ENCODE measurements at places on chromosomes 12 and 14. TPM values are rescaled to one million over a fixed set of nuclear protein-coding genes. Genes with fewer than 3 reads are reported as not detected.
A peak's percentile ranks its signal among the peaks of the same experiment; 100 is the strongest.

DNA sequence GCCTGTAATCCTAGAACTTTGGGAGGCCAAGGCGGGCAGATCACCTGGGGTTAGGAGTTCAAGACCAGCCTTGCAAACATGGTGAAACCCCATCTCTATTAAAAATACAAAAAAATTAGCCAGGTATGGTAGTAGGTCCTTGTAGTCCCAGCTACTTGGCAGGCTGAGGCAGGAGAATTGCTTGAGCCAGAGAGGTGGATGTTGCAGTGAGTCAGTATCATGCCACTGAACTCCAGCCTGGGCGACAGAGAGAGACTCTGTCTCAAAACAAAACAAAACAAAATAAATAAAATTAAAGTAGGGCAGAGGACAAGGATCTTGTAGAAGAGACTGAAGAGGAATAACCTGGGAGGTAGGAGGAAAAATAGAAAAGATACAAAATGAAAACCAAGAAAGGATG lies 45.5 kb upstream of the GUCY2C start:
- no peak for DNase-seq

Gene KRT74
- not detected for total RNA-seq

Gene GRIP1
- 17.8 TPM for total RNA-seq

Gene KIF26A
- 14.8 TPM for total RNA-seq

DNA sequence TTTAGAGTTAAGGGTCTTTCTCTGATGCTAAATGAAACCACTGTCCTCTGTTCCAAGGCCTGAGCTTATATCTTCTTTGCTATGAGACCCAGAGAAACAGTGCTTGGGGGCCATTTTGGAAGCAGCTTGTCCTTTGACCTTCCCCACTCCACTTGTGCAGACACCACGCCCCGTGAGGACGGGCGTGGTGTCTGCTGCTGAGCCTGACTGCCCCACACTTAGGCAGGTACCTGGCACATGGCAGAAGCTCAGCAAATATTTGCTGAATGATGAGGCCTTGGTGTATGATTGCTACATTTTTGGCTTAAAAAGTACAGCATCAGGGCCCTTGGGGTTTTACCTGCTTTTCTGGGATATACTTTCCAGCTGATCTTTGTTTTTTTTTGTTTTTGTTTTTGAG lies 69.9 kb downstream of the RASSF3 start:
- DNase-seq = peak; percentile 22

Gene NXPH4
- 4.6 TPM for total RNA-seq

Gene TAS2R8
- total RNA-seq = not detected

DNA sequence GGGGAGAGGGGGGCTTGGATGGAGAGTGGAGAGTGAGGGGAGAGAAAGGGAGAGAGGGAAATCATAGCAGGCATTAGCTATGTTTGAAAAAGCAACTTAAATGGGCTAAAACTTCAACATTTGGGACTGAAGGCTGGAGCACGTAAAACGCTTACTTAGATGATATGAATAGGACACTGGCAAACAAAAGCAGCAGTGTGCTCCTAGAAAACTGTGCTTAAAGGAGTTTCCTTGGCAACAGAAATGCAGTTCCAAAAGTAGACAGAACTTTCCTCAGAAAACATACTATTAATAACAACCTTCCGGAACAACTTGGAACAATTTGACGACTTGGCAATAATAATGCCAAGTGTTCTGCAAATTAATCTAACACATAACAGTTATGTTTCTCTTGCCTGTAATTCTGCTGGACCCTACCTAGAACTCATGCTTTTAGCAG lies 235.5 kb upstream of the NPAS3 start:
- DNase-seq = no peak

Gene PKP2
- total RNA-seq = 6.9 TPM

Gene AHNAK2
- total RNA-seq = 3.6 TPM

GRCh38 chr14:27739657-27740156 lies 1026.9 kb upstream of the FOXG1 start:
- no peak for DNase-seq

Gene TNFAIP2
- total RNA-seq = 22.1 TPM

Gene LUM
- total RNA-seq = 93.7 TPM

- DNase-seq = no peak
Observed at GRCh38 chr14:26008290-26008689, 589.5 kb downstream of the NOVA1 start.

Gene TSPAN19
- not detected for total RNA-seq

Gene JDP2
- total RNA-seq = 16.8 TPM

DNA sequence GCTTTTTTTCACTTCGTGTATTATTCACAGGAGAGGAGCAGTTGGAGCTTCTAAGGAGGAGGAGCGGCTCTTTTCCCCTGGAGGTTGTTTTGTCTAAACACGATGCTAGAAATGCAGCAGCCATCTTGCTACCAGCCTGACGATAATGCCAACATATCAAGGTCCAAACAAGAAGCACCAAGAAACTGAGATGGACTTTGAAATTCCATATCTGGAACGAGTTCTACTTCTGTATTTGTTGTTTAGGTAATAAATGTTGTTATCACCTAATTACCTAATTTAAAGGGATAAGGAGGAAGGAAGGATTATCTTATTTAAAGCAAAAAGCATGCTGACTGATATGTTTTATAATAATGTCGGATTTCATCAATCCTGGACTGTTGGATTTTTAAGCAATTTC lies 174.4 kb upstream of the TMPO start:
- DNase-seq = no peak

Gene MAP1LC3B2
- not detected for total RNA-seq

Gene SPIC
- not detected for total RNA-seq

Gene SMIM41
- 0.26 TPM for total RNA-seq

Gene TMEM132C
- total RNA-seq = 4.4 TPM

DNA sequence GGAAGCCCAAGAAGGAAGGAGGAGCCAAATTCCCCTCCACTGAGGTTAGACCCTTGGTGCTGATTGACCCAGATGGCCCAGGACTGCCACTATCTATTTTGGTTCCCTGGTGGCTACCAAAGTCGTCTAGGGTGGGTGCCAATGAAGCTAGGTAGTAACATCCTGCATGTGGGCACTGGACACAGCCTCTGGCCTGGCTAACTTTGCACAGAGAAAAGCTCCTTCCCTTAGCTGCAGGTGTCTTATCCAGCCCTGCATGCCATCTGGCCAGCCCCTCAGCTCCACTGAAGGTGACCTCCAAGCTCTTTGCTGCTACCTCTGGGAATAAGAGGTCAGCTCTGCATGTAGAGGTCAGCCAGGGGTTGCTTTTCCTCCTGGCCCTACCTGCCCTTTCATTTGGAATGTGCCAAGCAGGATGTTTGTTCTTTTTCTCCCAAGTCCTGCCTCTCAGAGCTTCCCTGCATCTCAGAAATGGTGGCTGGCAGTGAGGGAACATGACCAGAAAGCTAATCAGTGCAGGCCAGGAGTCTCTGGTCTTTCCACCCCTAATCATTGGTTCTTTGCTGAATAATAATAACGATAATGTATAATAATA lies 34.0 kb downstream of the JDP2 start:
- DNase-seq = no peak

DNA sequence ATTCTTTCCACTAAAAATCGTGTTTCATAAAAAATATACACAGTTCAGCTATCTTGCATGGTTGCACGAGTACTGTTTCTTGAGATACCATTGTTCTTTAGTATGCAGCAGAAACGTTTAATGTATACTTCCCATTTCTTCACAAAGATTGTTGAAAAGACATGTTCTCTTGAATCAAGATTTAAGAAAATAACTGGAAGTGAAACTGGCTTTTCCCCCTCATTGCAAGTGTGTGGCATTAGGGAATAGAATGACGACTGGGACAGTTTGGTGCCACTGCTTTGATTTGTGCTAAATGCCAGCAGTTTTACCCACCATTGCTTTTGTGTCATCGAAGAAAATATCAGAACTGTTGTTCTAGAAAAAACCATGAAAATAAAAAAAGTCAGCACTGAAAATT lies 20.3 kb upstream of the DHRS2 start:
- DNase-seq = no peak

DNA sequence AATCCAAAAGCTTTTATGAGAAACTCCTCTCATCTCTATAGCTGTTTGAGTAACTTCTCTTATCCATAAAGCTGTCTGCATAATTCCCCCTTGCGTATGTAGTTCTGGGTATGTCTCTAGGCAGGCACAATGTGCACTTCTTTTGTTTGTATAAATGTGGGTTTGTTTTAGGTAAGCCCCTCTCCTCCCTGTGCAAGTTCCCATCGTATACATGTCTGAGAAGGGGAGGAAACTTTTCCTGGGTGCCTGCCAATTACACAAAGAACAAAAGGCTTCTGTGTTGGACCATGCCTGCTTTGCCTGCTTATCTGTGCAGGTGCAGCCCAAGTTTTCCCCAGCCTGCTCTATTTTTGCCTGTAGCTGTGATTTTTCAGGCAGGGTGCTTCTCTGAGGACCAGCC lies 96.7 kb downstream of the CCER1 start:
- DNase-seq = peak; percentile 43

DNA sequence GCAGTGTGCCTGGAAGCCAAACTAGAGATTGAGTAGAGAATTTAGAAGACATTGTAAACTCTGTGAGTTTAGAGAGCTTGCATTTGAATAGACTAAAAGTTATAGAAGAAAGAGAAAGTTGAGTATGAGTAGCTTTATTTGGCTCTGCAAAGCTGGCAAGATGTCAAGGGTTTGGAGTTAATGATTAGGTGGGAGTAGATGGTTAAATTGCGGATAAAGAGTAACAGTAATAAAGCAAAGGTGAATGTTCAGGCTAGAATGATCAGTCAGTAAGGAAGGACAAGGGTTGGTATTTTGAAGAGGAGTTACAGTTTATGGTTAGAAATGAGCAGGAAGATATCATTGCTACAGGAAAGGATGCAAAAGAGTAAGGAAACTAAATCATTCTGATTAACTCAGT lies 5.2 kb downstream of the PPM1A start:
- DNase-seq = peak; percentile 34

- DNase-seq = no peak
Observed at GRCh38 chr12:51390457-51390856, 749 bp downstream of the GALNT6 start.

Gene RILPL2
- total RNA-seq = 2.6 TPM

Gene ORAI1
- 3.9 TPM for total RNA-seq

Gene ACSM4
- not detected for total RNA-seq

GRCh38 chr12:116213885-116214527 lies 63.5 kb downstream of the MED13L start:
- DNase-seq = no peak

Gene ZNF605
- 18.1 TPM for total RNA-seq

Gene SLC2A3
- total RNA-seq = 6.6 TPM

DNA sequence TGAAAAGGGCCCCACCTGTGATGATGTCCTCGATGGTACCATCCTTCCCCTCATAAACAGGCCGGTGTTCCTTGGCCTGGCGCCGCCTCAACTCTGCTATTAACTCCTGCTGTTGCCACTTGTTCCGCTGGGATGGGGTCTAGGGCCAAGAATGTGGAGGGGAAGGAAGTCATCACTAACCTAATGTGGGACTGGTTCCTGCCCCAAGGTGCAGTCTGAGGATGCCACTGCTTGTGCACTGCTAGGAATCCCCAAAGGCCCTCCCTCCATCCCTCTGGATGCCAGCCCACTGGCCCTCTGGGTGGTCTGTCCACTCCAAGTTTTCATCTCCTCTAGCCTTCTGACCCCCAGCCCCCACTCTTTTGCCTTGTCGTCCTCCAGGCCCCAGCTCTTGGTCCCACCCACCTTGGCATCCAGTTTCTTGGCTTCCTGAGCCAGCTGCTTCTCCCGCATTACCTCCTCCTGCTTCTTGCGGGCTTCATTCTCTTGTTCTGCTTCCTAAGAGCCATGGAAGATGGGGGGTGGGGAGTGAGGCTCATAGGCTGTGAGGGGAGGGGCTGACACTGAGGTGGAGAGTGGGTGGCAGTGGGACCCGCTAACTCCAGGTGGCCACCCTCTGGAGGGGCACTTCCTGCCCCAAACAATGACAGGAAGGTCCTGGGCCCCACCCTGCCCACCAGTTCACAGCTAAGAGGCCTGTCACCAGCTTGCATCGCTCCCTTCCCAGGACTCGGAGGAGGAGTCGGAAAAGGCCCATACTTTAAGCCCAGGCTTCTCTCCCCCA lies 23.7 kb downstream of the PRPF40B start:
- no peak for DNase-seq

Gene PUS7L
- 14.8 TPM for total RNA-seq

DNA sequence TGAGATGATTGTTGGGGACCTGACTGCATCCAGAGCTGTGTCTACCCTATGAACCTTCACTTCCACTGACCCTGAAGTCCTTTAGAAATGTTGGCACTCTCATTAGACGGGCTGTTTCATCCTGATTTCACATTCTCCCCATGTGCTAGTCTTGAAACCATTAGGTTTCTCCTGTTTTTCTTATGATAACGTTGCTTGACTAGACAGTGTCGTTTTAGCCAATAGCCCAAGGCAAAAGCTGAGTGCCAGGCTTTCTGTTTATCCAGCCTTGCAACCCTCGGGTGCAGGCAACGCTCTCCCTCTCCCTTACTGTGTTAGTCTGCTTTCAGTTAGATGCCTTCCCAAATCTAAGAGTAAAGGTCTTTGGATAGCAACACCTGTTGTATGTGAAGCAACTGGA lies 30.1 kb downstream of the DACT1 start:
- DNase-seq = no peak

GRCh38 chr12:19412844-19413243 lies 26.4 kb upstream of the AEBP2 start:
- peak; percentile 8 for DNase-seq

DNA sequence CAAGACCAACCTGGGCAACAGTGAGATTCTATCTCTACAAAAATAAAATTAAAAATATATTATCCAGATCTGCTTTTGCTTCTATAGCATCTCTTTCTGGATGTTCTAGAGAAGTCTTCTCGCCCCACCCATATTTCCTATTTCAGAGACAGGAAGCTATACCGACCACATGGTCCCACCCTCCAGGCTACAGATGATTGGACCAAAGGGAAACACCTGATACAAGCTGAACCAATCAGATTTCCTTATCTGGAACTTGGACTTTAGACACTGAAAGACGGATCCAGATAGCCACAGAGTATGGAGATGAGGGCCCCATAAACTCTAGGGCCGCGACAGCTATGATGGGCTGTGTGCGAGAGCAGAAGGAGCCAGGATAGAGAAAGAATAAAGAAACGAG lies 48.7 kb downstream of the CCDC60 start:
- no peak for DNase-seq

GRCh38 chr12:42130672-42131402 lies 13.8 kb downstream of the GXYLT1 start:
- peak; percentile 37 for DNase-seq
